ENCODE measurements at places on chromosomes 2 and 18.
A peak's percentile ranks its signal among the peaks of the same experiment; 100 is the strongest.

- DNase-seq = no peak
These were observed 27.7 kb downstream of the SMAD7 start for GRCh38 chr18:48922801-48923730.

GRCh38 chr2:1707771-1708418 is 36.4 kb downstream of the PXDN start:
- no peak for DNase-seq

DNA sequence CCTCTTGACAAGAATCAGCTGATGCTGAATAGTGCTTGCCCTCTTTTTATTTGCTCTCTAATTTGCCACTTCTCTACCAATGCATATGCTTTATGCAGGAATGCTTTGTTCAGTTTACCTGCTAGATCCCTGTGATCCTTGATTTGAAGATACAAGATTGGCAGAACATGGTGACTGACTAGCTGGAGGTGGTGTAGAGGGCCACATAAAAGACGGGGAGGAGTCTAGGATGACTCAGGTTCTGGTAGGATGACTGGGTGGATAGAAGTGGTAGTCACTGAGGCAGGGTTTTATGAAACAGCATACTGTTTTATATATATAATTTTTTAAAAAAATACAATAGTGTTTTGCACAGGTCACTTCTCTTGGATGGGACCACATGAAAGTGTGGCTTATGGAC is 6.3 kb upstream of the ADGRF3 start:
- no peak for DNase-seq

GRCh38 chr2:46776687-46777327 is 138.8 kb downstream of the MCFD2 start:
- DNase-seq = peak; percentile 53

DNA sequence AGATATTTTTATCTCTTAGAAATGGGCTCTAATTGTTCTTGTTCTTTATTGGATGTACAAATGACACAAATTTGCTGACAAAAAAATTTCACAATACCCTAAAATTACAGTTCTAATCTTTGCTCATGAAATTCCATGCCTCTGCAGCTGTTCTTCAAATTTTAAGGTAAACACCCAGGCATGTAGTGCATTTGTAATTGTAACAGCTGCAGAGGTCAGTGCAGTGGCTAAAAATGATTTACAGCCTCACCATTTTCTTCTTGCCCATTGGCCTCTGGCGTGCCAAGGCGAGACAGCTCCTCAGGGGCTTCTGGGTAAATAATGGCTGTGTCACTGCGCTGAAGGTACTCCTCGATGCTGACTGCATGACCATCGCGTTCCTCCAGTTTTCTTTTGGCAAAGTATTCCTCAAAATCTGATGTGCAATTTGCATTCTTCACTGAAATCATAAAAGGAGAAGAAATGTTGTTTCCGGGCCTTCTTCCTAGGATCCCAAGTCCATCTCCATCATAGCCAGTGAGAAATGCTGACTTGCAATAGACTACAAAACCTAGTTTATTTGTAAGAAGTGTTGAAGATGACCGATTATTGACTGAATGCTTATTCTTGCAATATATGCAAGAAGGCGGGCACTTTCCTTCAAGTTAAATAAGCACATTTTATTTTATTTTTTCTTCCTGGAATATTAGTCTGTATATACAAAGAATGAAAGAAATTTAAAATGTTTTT is 115.2 kb downstream of the ZEB2 start:
- DNase-seq = no peak

DNA sequence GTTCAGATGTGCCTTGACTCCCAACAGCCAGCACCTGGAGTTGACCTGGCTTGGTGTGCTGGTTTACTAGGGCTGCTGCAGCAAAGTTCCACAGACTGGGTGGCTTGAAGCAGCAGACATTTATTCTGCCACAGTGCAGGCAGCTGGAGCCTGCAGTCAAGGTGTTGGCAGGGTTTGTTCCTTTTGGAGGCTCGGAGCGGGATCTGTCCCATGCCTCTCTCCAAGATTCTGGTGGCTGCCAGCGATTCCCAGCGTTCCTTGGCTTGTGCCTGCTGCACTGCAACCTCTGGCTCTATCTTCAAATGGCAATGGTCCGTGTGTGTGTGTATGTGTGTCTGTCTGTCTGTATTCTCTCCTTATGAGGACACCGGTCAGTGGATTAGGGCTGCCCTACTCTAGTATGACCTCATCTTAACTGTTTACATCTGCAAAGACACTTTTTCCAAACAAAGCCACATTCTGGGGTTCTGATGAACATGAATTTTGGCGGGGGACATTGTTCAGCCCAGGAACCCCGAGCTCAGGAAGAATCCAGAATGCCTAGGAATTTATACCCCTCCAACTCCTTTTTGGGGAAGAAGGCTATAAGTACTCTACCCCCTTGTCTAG is 44.7 kb upstream of the TMEM131 start:
- no peak for DNase-seq

DNA sequence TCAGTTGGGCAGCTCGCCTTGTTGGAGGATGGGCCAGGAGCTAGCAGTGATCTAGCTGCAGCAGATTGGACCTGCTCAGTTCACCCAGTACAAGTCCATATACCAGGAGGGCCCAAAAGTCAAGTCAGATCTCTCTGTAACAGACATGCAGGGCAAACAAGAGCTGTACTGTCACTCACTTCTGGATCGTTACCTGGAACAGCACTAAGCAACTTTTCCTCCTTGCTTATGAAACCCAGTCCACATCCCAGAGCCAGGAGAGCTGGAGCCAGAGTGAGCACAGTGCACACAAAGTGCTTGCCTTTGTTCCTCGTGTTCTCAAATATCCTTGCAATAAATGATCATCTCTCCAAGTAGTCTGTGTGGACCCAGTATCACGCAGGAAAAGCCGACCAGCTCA is 244.1 kb upstream of the FOSL2 start:
- no peak for DNase-seq

DNA sequence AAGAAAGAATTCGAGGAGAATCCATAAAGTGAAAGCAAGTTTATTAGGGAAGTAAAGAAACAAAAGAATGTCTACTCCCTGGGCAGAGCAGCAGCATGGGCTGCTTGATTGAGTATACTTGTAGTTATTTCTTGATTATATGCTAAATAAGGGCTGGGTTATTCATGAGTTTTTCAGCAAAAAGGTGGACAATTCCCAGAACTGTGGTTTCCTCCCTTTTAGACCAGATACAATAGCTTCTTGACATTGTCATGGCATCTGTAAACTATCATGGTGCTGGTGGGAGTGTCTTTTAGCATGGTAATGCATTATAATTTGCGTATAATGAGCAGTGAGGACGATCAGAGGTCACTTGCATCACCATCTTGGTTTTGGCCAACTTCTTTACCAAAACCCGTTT is 25.6 kb upstream of the TBC1D8 start:
- DNase-seq = no peak

GRCh38 chr2:61327173-61327572 is 143.7 kb downstream of the USP34 start:
- DNase-seq = no peak

DNA sequence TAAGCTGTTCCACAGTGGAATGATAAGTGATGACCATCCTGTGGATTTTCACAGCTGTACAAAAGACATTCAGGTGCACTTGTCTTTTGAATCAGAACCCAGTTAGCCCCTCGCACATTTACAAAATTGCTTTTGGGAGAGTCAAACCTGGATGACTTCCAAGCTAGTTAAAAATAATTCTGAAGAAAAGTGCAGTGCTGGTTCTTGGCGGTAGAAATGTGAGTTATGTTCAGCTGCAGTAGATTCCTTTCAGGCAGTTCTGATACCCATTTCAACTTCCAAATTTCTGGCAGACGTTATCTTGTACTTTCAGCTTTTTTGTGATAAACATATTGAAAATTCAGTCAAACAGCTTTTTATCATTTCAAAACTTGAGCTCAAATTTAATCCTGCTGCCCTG is 324.7 kb downstream of the NRXN1 start:
- no peak for DNase-seq
